Small intestine (tissue), 16 donors: ENCODE measurements at places on chromosomes 13 and 19. TPM values are rescaled to one million over a fixed set of nuclear protein-coding genes. Genes with fewer than 3 reads are reported as not detected.

Gene CATSPERD
- polyA plus RNA-seq: not detected

Gene LGALS14
- not detected for polyA plus RNA-seq

Gene CEACAM7
- polyA plus RNA-seq: 0.33 TPM

Gene SCGB2B2
- not detected for polyA plus RNA-seq

Gene FUT6
- 22.4 TPM for polyA plus RNA-seq

DNA sequence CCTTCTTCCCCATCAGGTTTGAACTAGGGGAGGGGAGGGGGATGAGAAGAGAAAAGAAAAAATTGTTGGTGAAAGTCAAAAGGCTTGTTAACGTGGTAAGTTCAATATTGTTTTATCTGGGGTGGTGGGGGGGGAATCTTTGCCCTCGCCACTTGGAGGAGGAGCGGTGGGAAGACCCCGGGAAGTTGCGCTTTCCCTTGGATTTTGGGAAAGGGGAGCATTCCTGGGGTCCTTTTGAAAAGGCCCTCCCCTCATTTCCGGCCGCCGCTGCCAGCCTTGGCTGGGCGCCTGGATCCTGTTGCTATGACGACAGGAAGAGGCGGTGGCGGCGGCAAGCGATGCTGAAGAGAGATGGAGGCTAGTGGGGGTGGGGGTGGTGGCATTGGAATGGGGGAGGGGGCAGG is 4.6 kb upstream of the CACNG8 start:
- no peak for DNase-seq

GRCh38 chr13:98397221-98397620 is 179.7 kb downstream of the STK24 start:
- DNase-seq: no peak

- DNase-seq: no peak
Observed at GRCh38 chr13:102643656-102644055, 46.9 kb downstream of the TPP2 start.

DNA sequence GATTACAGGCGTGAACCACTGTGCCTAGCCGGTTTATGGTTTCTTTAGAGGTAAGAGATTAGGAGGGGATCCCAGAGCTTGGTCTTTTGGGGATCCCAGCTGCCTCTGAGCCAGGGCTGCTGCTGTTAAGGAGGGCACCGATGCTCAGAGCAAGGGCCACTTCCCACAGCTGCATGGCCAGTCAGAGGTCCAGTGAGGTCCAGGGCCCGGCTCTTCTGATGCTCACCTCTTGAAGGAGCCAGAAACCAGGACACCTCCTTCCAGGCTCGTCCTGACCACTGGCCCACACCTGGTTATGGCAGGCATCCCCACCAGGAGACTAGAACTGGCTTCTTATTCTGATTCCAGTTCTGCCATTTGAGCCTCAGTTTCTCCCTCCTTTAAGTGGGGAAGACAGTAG is 149.0 kb downstream of the TEX29 start:
- no peak for DNase-seq

DNA sequence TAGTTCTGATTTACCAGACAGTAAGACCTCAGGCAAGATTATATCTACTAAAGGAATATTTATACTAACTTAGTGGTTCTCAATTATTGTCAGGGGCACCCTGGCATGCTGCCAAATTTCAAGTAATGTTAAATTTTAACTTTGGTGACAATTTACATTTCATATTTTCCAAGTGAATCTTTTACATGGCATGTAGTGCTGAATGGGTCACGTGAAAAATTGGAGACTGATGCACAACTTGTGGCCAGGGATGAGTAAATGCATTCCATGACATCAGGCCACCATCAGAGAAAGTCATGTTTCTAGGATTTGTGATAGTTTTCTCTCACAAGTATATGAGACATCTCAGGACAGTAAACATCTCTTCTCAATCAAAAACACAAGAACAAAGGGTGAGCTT is 202.6 kb upstream of the SOX21 start:
- DNase-seq: no peak

DNA sequence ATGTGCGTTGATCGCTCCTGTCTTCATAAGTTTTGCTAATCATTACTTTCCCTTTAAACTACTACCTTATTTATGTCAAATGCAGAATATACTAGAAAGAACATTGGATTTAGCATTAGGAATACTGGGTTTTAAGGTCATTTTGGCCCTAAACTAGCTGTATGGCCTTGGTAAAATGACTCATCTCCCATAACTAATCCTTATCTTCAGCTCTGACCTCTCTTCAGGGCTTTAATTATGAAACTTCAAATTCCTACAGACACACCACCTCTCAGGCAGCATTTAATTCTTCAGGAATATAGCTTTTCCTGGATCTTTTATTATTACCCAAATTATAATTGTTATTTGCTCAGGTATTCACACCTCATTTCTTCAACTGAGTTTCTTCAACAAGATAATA is 121.2 kb downstream of the STARD13 start:
- DNase-seq: no peak

DNA sequence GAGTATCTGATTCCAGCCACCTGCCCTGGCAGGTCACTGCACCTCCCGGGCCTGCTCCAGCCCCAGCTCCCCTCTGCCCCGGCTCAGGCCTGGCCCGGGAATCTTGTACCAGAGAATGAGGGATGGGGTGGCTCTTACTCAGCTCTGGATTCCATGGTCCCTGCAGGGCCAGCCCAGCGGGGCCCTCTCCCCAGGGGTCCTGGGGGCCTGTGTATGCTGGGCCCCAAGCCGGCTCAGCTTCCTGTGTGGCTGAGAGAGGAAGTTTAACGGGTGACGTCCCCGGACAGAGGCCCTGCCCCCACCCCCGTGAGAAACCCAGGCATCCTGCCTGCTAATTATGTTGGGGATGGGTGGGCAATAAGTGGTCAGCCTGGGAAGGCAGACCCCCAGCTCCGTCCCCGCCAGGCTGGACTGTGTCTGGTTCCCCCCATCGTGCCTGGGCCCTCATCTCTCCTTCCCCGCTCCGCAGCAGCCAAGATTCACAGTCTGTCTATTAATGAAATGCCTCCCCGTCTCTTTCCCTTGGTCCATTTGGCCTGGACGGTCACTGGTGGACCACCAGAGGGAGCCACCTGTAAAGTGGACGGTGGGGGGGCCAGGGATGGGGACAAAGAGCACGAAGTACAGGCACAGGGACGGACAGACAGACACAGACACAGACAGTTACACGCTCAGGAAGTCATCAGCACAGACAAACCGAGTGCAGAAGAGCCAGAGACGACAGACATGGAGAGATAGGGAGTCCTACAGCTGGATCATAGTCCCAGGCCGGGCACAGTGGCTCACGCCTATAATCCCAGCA is at the start of gene DENND1C:
Gene DENND1C, minus strand, starts transcription at position 247 of the 802 bp plus-strand sequence. Its CDS starts 92 bp downstream, at position 155.
- peak; percentile 28 for DNase-seq

DNA sequence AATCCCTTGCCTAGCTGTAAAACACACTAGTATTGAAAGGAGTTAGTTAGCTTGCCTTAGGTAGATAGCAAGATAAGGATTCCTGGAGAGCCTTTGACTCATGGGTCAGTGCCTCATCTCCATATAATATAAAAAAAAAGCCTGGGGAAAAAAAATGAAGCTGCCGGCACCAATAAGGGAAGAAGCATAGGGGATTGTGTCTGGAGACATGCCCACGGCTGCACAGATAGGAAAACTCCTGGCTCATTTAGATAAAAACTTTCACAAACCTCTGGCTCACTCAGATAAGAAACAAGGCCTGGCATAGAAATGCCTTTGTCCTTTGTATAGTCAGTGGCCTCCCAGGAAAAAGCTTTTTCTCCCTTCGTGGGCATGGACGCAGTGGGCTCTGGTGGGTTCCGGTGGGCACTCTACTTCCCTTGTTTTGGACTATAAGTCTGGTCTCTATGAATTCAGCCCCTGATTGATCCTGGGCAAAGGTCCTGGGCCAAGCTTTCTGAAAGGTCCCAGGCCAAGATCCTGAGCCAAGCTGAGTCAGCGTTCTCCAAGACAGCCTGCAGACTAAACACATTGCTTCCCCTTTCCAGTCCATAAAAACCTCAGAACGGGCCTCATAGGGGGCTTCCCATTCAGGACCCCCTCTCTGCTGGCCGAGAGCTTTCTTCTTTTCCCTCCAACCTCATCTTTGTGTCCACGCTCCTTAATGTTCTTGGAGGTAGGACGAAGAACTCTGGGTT is 4.9 kb upstream of the OR7A17 start:
- no peak for DNase-seq

DNA sequence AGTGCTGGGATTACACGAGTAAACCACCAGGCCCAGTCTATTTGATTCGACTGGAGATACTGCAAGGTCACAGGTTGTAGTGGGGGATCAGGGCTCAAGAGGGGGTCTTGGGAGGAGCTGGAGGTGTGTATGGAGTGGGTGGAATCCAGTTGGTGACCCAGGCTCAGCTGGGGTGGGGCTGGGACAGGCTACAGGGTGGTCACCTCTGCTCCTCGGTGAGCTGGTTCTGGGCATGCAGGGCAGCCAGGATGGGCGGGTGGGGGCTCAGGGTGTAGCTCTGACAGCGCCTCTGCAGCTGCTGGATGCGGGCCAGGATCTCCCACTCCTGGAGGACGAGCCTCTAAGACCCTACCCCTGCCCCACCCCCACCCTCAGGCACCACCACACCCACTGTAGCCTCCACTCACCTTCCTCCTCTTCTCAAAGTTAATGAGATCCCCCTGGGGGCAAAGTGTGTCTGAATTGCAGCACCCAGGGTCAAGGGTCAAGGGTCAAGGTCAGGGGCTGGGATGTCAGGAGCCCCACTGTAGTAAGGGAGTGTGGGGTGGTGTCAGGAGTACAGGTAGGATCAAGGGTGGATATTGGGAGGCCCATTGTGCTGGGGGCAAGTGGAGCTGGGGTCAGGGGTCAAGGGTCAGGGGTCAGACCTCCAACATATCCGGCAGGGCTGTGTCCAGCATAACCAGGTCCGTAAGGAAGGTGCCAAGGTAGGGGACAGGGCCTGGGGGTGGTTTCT is 17.1 kb downstream of the RGL3 start:
- no peak for DNase-seq

DNA sequence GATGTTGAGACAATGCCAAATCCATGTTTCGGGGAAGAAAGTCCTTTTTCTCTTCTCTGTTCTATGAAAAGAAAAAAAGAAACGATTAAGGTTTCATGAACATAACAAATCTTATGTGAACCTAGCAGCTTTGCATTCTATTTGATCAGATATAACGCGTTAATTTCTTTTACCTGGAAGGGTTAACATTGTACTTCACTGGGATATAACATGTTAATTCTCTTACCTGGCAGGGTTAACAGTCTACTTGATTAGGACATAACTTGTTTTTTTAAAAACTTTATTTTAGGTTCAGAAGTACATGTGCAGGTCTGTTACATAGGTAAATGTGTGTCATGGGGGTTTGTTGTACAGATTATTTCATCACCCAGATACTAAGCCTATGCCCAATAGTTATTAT is 68.8 kb downstream of the CPAMD8 start:
- no peak for DNase-seq
